ENCODE measurements at places on chromosomes 5 and 9.

GRCh38 chr5:140402258-140403074 is 833 bp downstream of the ANKHD1 start:
- peak overlapping the region; percentile 97 for H3K27ac ChIP-seq
- no peak for DNase-seq
- H3K36me3 ChIP-seq, result no peaks in the 10 kb centered on the region

DNA sequence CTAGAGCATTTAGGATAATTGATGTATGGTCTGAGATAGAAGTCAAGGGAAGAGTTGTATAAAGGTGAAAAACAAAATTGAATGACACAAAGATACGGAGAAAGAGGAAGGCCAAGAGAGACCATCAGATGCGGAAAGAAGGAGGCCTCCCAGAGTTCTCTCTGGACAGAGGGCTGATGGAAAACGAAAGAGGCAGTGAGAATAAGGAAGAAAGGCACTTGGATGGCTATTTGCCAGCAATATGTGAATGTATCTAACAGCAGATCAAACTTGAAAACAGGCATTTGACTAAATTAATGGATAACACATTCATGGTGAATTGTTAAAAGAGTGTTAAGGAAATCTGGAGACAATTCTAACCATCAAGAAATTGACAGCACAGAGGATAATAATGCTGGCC is 2.4 kb upstream of the DOCK8 start:
- no peaks in the 10 kb centered on the region for H3K27me3 ChIP-seq
- peak overlapping the region; percentile 62 for H3K27ac ChIP-seq
- DNase-seq, result no peak
- no peaks in the 10 kb centered on the region for H3K36me3 ChIP-seq

- no peak overlapping the region for H3K4me3 ChIP-seq
- no peaks in the 10 kb centered on the region for H3K36me3 ChIP-seq
- no peaks in the 10 kb centered on the region for H3K4me1 ChIP-seq
Measured at GRCh38 chr9:106775960-106776359, 87.0 kb upstream of the ZNF462 start.

DNA sequence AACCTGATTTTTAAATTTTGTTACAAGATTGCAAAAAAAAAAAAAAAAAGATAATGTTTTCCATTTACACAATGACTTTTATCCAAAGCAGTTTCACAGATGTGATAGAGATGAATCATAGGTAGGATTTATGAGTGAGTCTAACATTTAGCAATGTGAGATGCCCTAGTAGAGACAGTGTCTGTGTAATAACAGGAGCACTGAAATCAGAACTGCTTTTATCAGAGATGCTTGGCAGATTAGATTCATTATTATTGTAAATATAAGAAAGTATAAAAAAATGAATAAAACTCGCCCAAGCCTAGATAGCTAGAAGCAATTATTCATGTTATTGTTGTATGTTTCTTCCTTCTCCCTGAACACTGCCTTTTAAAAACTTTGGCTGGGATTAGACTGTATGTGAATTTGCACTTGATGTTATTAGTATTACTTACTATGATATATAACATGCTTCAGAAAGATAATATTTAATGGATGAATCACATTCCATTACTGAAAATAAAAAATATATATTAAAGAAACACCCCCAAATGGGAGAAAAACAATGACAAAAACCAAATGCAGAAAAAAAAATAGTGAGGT is 567.3 kb upstream of the KLF4 start:
- H3K4me3 ChIP-seq, result no peak overlapping the region
- DNase-seq, result no peak
- H3K27me3 ChIP-seq, result no peaks in the 10 kb centered on the region
- H3K27ac ChIP-seq, result no peak overlapping the region

DNA sequence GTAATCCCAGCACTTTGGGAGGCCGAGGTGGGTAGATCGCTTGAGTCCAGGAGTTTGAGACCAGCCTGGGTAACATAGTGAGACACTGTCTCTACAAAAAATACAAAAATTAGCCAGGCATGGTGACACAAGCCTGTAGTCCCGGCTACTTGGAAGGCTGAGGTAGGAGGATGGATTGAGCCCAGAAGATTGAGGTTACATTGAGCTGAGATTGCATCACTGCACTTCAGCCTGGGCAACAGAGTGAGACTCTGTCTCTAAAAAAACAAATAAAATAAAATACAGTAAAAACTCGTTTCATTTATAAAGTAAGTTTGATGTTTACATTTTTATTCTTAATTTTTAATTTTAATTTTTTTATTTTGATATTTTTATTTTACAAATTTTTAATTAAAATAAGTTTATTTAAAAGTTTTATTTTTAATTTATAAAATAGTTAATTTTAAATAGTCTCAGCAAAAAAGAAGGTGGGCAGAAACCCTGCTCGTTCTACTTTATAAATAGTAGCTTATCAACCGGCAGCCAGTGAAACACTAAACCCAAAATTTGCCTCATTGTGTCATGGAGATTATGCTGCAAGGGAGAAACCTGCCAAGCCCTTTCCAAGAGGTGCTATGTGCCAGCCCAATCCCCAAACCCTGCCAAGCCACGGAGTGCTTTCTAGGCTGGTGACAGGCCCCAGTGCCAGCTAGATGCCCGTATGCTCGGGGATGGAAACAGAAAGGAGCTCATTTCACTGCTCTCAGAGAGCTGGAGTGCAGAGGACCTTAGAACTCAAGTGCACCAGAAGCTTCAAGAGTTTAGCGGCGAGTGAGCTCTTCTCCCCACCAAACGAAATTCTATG is 38.9 kb downstream of the SERINC5 start:
- H3K27ac ChIP-seq, result no peak overlapping the region
- no peak overlapping the region for H3K4me3 ChIP-seq
- H3K27me3 ChIP-seq, result no peaks in the 10 kb centered on the region
- no peaks in the 10 kb centered on the region for H3K36me3 ChIP-seq

GRCh38 chr5:104370523-104370922 is 807.9 kb upstream of the NUDT12 start:
- no peak overlapping the region for H3K27ac ChIP-seq
- no peak overlapping the region for H3K4me3 ChIP-seq
- no peaks in the 10 kb centered on the region for H3K36me3 ChIP-seq
- no peaks in the 10 kb centered on the region for H3K27me3 ChIP-seq

- H3K27ac ChIP-seq, result no peak overlapping the region
- no peaks in the 10 kb centered on the region for H3K4me1 ChIP-seq
- no peak for DNase-seq
- no peak overlapping the region for H3K4me3 ChIP-seq
- H3K36me3 ChIP-seq, result no peaks in the 10 kb centered on the region
Measured at GRCh38 chr5:104266161-104266560, 703.6 kb upstream of the NUDT12 start.

DNA sequence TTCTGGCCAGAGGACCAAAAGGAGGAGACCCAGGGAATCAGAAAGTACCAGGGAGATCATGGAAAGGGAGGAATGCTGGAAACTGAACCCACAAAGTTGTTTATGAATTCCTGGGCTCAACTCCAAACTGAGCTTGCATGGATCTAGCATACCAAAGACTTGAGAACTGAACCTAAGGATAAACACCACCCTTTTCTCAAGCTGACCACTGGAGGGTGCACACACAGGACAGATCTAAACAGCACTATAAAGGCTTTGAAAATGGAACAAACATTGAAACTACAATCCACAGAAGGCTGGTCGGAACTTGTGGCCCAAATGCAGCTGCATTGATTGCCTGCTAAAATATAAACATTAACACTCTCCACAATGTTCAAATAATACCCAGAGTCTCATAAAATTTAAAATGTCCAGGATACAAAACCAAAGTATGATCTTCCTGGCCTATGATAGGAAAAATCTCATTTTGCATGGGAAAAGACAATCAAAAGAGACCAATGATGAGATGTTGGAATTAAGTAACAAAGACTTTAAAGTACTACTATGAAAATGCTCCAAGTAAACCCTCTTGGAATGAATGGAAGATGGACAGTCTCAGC is 15.6 kb upstream of the IRF1 start:
- H3K4me3 ChIP-seq, result no peak overlapping the region
- H3K27me3 ChIP-seq, result no peaks in the 10 kb centered on the region
- peak overlapping the region; percentile 70 for H3K27ac ChIP-seq
- no peak for DNase-seq
- no peaks in the 10 kb centered on the region for H3K4me1 ChIP-seq

DNA sequence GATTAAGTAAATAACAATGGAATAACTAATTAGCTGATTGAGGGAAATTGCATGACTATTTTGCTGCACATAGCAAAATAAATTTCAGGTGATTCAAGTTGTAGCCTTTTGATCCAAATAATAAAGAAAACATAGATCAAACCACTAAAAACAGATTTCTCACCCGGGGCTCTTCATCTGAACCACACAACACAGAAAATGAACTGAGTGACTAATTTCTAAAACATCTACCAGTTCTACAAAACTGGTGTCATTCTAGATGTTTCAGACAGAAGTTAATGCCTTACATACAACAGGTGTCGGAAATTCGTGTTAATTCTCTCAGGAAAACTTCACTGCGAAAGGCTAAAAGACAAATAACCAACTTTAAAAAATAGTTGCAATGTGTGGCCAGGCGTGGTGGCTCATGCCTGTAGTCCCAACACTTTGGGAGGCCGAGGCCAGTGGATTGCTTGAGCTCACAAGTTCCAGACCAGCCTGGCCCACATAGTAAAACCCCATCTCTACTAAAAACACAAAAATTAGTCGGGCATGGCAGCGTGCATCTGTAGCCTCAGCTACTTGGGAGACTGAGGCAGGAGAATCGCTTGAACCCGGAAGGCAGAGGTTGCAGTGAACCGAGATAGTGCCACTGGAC is 6.9 kb downstream of the PROP1 start:
- H3K4me3 ChIP-seq, result no peak overlapping the region
- H3K4me1 ChIP-seq, result no peaks in the 10 kb centered on the region
- no peaks in the 10 kb centered on the region for H3K36me3 ChIP-seq
- DNase-seq, result no peak
- H3K27me3 ChIP-seq, result peaks cover 28% of the 10 kb centered on the region

GRCh38 chr9:128497824-128498610 is 6.5 kb upstream of the GLE1 start:
- H3K27ac ChIP-seq, result no peak overlapping the region
- H3K4me3 ChIP-seq, result no peak overlapping the region
- no peaks in the 10 kb centered on the region for H3K4me1 ChIP-seq
- H3K36me3 ChIP-seq, result no peaks in the 10 kb centered on the region

GRCh38 chr5:37814699-37815098 is 25.1 kb downstream of the GDNF start:
- no peaks in the 10 kb centered on the region for H3K27me3 ChIP-seq
- H3K4me1 ChIP-seq, result no peaks in the 10 kb centered on the region
- no peak for DNase-seq

DNA sequence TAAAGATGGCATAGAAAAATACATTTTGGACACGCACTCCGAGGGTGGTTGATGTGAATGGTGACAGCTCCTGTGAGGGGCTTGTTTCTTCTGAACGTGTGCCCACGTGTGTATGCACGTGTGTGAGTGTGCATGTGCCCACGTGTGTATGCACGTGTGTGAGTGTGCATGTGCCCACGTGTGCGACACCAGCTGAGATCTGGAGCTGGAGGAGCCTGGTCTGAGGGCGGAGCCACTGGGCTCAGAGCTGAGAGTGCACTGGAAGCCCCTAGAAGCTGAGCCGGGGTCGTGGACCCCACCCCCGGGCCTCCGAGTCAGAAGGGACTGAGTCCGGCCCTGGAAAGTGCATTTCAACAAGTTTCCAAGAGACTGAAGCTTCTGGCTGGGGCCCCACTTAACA is 282.5 kb upstream of the IRX4 start:
- no peaks in the 10 kb centered on the region for H3K4me1 ChIP-seq
- no peak overlapping the region for H3K27ac ChIP-seq
- DNase-seq, result peak; percentile 43
- no peak overlapping the region for H3K4me3 ChIP-seq
- H3K27me3 ChIP-seq, result no peaks in the 10 kb centered on the region

DNA sequence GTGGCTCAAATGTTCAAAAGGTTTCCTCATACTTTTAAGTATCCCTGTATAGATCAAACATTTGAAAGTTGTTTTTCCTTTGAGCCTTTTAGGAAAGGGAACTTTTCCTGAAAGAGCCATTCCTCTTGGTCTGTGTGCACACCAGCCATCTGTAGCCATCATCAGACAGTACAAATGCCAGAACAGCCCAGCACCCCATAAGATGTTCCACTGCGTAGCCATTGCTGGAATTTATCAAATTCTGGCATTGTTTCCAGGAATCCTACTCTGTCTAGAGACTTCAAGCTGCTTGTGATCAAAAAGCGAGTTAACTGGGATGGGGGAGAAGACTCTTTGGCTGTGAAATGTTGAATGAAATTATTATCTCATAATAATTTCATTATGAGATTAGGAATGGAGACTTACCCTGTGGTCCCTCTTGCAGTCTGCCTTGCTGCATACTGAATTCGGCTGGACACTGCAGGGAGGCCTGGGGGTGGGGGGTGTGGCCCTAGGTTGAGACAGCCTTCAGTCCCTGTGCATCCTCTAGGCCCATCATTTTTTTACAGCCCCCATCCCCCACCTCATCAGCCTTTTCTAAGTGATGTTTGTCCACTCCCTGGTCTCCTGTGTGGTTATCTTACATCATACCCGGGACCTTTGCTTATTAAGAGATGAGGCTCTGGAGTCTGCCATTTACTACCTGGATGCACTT is 99.8 kb downstream of the RALGPS1 start:
- H3K27me3 ChIP-seq, result no peaks in the 10 kb centered on the region
- no peaks in the 10 kb centered on the region for H3K36me3 ChIP-seq
- H3K4me1 ChIP-seq, result no peaks in the 10 kb centered on the region
- no peak for DNase-seq

- no peaks in the 10 kb centered on the region for H3K36me3 ChIP-seq
- no peaks in the 10 kb centered on the region for H3K4me1 ChIP-seq
- no peaks in the 10 kb centered on the region for H3K27me3 ChIP-seq
- H3K27ac ChIP-seq, result no peak overlapping the region
- DNase-seq, result no peak
- H3K4me3 ChIP-seq, result no peak overlapping the region
Measured at GRCh38 chr9:95670122-95670521, 153.4 kb upstream of the PTCH1 start.

DNA sequence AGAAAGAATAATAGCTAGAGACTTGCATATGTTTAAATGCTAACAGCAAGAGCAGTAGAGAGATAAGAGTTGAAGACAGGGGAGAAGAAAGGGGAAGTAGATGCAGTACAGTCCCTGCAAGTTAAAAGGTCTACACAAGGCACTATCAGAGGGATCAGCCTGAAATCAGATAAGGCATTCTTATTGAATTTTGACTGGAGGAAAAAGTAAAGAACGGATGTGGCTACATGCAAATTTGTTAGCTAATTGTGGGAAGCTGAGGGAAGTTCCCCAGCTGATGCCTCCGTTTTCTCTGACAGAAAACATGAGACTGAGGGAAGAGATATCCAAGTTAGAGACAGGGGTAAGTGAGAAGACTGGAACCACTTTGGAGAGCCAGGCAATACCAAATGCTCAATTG is 12.9 kb upstream of the RHOBTB3 start:
- no peaks in the 10 kb centered on the region for H3K27me3 ChIP-seq
- no peak overlapping the region for H3K27ac ChIP-seq
- no peak overlapping the region for H3K4me3 ChIP-seq
- H3K36me3 ChIP-seq, result no peaks in the 10 kb centered on the region
- no peak for DNase-seq
- H3K4me1 ChIP-seq, result no peaks in the 10 kb centered on the region

- no peaks in the 10 kb centered on the region for H3K36me3 ChIP-seq
- no peaks in the 10 kb centered on the region for H3K27me3 ChIP-seq
- no peaks in the 10 kb centered on the region for H3K4me1 ChIP-seq
- H3K27ac ChIP-seq, result no peak overlapping the region
- no peak overlapping the region for H3K4me3 ChIP-seq
Measured at GRCh38 chr5:68817632-68818031, 276.2 kb upstream of the SLC30A5 start.
